Stimulated activated CD8-positive, alpha-beta memory T cell treated with anti-CD3 and anti-CD28 coated beads, Interleukin-7, amount 100 ng/mL, for 24 hours (primary cell): ENCODE measurements at places on chromosomes 2 and 18.

DNA sequence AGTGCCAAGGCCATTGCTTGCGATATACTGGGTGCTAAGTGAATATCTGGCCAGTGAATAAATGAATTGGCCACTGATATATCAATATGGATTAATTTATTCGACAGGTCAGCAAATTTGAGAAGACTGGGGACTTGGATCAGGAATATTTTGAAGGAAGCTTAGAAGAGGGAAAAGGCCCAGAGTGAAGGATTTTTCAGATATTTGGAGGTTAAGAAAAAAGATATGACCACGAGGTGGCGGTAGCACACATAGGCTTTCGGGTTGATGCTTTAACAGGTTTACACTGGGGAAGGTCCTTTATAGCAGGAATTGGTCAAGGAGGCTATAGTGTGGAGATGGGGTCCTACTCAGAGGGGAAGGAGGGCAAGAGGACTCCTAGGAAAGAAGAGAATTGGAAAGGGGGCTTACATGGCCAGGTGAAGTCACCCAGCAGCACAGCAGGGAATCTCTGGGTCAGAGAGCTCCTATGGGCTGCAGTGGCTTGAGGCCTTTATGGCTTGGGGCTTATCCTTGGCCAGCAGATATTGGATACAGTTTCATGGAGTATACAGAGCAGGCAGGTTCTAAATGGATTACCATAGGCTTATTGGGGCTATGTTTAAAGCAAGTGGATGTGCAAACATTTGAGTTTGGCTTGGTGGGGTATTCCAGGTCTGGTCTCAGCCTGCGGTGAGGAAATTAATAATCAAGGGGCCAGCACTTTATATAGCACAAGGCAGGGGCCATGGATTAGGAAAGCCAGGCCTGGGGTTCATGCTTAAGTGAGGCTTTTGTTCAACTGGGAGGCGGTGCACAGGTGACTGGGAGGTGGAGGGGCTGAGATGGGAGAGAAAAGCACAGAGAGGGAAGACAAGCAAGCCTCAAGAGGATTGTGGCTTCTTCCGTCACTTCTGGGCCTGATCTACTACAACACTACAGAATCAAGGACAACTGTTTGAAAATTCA lies 9.7 kb downstream of the IL1RN start:
- no peak for DNase-seq

DNA sequence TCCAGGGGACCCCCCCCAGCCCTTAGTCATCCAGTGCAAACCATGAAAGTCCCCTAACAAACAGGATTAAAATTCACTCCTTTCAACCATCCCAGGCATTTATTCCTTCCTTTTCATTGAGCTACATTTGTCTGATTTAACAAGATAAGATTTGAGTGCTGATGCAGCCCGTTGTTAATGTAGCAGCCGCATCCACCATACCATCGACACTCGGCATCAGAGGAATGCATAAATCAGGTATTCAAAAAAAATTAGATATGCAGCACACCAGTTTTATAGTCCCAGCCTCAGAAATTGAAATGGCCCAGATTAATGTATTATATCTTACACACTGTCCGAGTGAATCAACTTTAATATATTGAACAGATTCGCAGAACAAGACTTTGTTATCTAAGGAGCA lies 676.5 kb upstream of the FANCL start:
- no peak for DNase-seq

- DNase-seq: no peak
These were observed 701.8 kb downstream of the SUCLG1 start for GRCh38 chr2:83757329-83757728.

DNA sequence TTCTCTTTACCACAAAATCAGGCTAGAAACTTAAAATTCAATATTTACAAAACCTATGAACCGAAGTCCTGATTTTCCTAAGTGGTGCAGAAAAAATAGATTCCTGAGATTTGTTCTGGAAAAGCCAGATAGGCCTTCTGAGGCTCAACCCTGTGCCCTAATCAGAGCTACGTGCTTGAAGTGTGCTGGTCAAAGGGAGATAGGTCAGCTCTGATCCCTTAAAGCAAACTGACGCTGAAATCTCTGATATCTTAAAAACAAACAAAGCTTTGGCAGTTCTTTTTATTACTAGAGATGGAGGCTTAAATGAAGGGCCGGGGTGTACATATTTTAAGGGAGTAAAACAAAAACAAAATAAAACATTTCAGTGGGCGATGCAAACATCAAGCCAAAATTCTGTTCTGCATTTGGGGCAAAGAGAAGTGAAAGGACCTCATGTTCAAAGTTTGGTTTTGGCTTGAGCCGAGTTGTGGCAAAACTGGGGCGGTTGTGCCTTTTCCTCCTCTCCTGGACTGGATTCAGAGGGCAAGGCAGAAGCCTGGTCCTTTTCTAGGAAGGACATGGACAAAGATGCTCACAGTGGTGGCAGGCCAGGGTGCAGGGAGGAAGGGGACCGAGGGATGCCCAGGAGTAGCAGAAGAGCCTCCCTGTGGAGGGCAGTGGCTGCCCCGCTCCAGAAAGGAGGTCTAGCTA lies 295.0 kb downstream of the CDCA7 start:
- no peak for DNase-seq

GRCh38 chr2:238382381-238382781 lies 44.3 kb upstream of the ASB1 start:
- DNase-seq: no peak

DNA sequence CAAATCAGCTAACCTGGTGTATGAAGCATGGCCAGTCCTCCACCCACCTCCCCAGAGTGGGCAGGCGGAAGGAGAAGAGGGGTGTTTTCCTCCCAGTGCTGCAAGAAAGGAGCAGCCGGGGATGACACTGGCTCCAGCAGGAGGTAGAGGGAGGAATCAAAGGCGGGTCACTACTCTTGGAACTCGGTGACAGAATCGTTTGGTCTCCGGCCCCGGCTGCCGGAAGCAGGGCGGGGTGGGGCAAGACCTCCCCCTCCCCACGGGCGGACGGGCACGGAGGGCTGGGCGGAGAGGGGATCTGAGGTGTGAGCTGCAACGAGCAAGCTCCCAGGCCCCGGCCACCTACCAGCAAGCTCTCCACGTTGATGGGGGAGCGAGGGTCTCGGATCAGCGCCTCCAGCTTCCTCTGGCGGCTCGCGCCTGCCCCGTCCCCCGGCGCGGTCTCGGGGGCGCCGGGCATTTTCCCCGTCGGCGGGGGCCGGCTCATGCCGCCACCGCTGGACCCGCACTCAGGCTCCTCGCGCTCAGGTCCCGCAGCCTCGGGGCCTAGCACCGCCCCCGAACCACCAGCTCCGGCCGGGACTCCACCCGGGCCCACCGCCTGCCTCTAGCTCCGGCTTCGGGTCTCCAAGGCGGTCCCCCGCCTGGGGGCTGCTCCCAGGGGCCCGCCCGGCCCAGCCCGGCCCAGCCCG lies 640 bp downstream of the ROCK2 start:
- DNase-seq: no peak

DNA sequence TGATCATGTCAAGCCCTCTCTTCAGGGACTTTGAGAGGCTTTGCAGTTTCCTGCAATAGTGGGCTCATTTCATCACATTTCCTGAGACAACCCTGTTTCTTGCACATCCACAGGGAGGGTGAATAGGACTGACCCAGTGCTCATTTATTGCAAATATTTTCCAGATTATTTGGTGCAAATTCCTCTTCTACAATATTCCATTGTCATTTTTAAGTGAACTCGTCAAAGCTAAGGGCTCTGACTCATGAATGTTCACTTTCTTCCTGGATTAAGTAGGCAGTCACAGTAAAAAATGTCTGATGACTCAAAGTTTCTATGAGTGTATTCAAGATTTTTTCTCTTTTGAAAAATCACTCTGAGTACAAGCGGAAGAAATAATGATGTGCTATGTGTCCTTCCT lies 225.5 kb upstream of the GALNT5 start:
- DNase-seq: no peak

- DNase-seq: no peak
These were observed 13.9 kb downstream of the IL1F10 start for GRCh38 chr2:113081488-113082210.

GRCh38 chr2:25620077-25620476 lies 53.3 kb downstream of the DTNB start:
- no peak for DNase-seq

DNA sequence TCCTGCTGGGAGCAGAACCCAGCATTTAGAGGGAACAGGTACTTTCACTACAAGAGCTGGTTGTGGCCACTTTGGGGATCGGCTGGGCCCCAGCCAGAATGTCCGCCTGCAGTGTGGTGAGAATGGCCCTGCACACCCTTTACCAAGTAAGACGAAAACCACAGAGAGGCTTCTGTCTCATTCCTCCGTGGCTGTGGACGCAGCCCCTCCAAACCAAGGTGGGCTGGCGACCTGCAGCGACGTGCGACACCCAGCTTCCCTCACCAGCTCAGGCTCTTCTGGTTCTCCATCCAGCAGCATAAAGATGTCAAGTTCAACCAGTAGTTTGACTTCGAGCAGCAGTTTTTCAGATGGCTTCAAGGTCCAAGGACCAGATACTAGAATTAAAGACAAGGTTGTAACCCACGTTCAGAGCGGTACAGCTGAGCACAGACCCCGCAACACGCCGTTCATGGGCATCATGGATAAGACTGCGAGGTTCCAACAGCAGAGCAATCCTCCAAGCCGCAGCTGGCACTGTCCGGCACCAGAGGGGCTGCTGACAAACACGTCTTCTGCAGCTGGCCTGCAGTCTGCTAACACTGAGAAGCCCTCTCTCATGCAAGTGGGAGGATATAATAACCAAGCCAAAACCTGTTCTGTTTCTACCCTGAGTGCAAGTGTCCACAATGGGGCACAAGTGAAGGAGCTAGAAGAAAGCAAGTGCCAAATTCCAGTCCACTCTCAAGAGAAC lies 56.2 kb downstream of the WDSUB1 start:
- no peak for DNase-seq

DNA sequence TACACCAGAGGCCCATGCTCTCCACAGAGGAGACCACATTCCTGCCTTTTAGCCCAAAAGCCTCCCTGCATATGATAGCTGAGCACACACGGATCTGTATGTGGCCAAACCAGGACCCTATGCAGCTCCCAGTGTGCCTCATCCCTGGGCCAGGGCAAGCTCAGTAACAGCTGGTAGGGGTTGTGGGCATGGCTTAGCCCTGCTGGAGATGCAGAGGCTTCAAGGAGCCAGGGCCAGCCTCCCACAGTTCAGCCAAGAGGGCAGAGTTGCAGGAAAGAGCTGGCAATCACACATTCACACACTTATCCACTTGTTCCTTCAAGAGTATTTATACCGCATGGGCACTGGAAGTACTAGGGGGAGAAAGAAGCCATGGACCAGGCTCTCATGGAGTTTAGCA lies 1.6 kb upstream of the LIMS2 start:
- DNase-seq: no peak

DNA sequence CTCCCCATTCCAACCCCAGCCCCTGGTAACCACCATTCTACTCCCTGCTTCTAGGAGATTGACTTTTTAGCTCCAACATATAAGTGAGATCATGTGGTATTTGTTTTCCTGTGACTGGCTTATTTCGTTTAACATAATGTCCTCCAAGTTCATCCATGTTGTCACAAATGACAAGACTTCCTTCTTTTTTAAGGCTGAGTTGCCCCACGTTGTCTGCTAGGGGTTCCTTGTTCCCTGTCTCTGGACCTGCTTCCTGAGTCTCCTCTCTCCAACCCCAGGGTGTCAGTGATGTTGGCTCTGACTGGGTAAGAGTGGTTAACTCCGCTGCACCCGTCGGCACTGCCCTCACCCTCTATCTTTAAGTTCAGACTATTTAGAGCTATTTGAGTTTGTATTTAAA lies 175.2 kb downstream of the SH3RF3 start:
- DNase-seq: no peak

- no peak for DNase-seq
These were observed 430.1 kb downstream of the FBXO15 start for GRCh38 chr18:73717570-73717969.

DNA sequence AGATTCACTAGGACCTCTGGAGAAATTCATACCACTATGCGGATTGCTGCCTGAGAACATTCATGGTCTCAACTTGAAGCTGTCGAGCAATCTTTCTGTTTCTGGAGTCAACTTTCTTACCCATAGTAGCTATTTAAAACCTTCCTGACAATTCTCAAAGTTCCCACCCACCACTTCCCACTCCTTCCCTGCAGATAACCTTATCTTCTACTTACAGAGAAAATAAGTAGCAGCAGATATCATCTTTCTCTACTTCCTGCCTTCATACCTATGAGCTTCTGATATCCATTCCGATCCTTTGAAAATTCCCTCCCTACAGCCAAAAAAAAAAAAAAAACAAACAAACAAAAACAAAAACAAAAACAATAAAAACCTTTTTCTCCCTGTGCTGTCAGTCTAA lies 81.2 kb upstream of the CYRIA start:
- no peak for DNase-seq

GRCh38 chr2:12787891-12788801 lies 71.4 kb downstream of the TRIB2 start:
- no peak for DNase-seq

- DNase-seq: no peak
These were observed 81.1 kb downstream of the MBOAT2 start for GRCh38 chr2:8922431-8922830.

GRCh38 chr18:27022477-27022876 lies 157.0 kb upstream of the AQP4 start:
- DNase-seq: no peak

DNA sequence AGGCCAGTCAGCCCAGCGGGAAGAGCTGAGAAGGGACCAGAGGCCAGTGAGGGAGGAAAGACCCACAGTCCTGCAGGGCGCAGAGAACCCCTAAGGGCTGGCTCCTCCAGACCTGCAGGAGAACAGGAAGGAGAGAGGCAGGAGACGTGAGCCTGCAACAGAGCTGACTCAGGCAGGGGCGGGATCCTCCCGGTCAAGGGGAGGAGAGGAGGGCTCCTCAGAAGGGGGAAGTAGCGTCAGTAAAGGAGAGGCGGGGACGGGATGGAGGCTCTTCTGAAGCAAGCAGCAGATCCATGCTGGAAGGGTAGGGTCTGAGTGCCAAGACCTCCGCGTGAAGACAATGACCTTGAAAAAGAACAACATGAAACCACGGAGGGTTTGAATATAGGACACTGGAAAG lies 50.8 kb downstream of the TRABD2A start:
- no peak for DNase-seq

GRCh38 chr2:84486441-84487115 lies 27.5 kb upstream of the SUCLG1 start:
- DNase-seq: no peak

DNA sequence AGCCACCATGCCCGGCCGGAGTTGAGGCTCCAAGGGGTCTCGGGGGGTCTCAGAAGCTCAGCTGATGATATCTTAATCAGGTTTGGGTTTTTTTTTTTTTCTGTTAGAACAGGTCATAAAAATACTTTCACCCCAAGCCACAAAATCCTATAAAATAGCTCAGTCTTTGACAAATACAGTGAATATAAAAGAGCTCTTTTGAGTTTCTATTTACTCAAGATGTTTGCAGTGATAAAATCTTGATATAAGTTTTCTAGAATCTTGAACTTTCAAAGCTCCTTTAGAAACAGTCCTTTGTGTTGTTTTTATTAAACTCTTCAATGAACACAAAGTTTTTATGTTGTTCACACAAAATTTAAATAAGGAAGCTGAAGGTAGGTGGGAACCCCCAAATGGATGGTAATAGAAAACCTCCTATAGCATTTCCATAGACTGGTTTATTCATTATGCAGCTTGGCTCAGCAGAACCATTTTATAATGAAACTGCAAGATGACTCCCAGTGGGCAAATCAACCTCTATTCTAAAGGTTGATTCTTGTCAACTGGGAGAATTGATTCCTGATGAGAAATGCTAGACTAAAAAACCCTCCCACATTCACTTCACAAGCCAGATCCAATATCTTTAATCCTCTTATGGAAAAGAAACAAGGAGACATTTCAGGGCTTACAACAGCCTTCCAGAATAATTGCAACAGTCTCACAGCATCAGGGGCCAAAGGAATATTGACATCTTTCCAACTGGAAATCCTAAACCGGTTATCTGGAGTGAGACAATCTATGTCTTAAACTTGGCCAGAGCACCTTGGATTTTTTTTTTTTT lies 13.6 kb upstream of the NARS1 start:
- no peak for DNase-seq

GRCh38 chr18:39521164-39521563 lies 1955.6 kb upstream of the CELF4 start:
- no peak for DNase-seq
